Aorta (tissue), 5 donors: ENCODE measurements at places on chromosomes 7 and 10.
A peak's percentile ranks its signal among the peaks of the same experiment; 100 is the strongest.

DNA sequence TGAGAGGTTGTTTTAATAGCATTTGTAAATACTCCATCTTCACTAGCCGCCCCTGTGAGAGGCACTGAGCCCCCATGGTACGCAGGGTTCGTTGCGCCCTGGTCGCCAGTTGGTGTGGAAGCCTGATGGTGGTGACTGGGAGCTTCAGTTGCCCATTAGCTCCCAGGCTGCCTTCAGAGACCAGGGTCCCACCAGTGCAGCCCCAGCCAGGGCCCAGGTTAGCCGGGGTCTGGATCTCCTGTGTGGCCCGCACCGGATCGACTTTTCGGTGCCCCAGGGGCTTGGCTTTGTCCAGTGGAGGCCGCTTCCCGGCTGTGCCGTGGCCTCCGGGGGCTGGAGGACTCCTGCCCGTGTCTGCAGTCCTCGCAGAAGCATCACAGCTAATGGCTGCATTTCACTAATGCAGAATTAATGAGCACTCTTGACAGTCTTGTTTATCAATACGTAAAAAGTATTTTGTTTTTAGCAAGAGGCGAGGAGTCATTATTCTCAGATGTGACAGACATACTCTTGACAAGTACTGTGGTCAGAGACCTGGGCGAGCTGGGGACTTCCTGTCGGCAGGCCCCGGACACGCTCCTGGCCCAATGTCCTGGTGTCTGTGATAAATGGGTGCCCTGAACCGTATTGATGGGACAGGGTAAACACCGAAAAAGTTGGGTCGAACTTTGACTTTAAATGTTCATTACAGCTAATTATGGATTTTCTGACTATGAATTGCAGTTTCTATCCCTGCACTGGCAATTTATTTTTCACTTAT is 99.8 kb downstream of the NKX6-2 start:
- DNase-seq, result peak; percentile 49

- no peak for DNase-seq
Observed at GRCh38 chr7:148505645-148506375, 84.8 kb upstream of the C7orf33 start.

DNA sequence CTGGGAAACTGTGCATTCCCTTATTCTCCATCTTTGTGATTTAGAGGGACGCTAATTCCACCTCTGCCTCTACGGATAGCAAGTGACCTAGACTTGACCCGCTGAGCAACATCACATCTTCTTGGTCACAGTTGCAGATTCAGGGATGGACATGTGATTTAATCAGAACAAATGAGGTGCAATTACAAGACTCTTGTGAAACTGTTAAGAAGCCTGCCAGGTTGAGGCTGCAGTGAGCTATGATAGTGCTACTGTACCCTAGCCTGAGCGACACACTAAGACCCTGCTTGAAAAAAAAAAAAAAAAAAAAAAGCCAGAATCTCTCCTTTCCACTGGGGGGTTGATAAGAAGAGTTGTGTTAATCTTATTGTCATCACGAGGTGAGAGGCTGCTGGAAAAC is 14.4 kb downstream of the MPLKIP start:
- DNase-seq, result no peak

DNA sequence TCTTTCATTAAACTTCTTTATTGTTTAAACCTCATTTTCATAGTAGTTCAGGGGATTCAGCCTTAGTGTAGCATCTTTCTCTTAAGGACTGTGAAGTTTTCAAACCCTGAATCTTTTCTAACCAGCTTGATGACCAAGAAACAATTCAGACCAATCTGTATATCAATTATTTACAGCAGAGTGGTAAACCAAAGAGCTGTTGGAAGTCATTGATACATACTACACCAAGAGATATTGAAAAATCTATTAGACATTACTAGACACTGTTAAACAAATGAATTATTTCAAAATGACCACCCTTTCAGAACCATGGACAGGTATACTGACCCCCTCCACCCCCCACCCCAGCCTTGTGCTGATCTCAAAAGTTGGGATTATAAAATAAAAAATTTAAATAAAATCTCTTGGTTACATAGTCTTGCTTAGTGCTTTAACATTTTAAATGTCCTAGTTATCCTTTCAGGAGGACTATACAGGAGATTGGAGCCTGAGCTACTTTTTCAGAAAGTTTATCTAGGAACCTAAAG is 143.9 kb upstream of the LSM8 start:
- no peak for DNase-seq

DNA sequence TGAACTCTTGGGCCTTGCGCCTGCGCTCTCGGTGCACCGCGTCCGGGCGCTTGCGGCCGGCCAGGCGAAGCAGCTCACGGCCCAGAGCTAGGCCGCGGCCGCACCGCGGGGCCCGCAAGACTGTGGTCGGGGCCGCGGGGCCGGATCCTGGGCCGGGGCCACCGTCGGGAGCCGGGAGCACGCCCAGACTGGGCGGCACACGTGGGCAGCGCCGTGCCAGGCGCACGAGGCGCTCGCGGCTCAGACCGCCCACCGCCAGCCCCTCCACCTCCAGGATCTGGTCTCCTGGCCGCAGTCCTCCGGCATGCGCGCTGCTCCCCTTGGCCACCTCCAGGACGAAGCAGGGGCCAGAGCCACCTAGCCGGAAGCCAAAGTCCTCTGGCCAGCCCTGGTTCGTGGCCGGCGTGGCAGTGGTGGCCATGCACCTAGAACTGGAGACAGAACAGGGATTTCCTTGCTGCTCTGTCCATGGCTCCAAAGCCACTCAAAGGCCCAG is at the start of gene GRID2IP:
GRID2IP (minus strand) TSS at position 446 of the 496 bp plus-strand sequence; CDS start at position 421, 25 bp downstream.
- no peak for DNase-seq

GRCh38 chr7:378041-378420 is 88.1 kb downstream of the FOXL3 start:
- DNase-seq, result peak; percentile 38

DNA sequence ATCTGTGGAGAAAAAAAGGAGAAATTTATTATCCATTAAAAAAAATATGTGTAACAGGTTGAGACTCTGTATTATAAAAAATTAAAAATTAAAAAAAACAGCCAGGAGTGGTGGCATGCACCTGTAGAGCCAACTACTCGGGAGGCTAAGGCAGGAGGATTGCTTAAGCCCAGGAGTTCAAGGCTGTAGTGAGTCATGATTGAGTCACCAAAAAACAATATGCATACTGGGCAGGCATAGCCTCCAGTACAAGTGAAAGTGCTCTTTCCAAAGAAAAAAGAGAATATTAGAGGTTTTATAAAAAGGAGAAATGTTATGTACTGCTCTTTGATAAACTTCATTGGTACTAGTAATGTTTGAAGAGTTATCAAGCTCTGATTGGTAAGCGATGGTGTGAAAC is 647.1 kb upstream of the ZWINT start:
- DNase-seq, result no peak

- no peak for DNase-seq
Observed at GRCh38 chr10:69710008-69710888, 80.2 kb downstream of the FAM241B start.

DNA sequence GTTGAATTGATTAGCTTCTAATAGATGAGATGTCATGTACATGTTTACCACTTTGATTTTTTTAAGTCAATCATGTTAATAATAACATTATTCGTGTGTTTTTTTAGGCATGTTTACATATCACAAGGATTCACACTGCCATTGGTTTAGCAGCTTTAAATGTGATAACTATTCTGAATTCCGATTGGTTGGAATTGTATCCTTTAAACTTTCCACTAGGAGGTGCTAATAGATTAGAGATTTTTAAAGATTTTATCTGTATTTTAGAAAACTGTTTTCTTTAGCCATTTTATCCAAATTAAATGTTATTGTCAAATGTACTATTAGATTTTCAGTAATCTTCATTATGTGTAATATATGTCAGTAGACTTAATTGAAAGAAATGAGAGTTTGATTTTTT is 83.2 kb downstream of the HECTD2 start:
- DNase-seq, result no peak

GRCh38 chr7:125222596-125222995 is 293.0 kb upstream of the POT1 start:
- DNase-seq, result no peak

- DNase-seq, result no peak
Observed at GRCh38 chr10:98261436-98262277, 6.3 kb downstream of the LOXL4 start.

DNA sequence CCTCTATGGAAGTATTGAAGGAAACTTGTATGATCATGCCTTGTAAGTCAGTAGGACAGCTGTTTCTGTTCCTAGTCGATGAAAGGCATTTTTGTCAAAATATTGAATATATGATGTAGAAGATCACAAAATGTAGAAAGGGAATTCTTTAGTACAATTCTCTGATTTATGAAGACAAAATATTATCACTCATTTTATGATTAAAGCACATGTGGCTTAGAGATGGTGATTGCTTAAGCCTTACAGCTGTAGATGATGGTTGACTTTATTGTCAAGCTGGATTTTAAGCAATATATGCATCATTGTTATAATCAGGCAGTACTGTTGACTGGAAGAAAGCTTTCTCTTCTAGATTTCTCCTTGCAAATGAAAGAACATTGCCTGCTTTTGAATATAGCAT is 26.4 kb downstream of the MXI1 start:
- DNase-seq, result no peak

DNA sequence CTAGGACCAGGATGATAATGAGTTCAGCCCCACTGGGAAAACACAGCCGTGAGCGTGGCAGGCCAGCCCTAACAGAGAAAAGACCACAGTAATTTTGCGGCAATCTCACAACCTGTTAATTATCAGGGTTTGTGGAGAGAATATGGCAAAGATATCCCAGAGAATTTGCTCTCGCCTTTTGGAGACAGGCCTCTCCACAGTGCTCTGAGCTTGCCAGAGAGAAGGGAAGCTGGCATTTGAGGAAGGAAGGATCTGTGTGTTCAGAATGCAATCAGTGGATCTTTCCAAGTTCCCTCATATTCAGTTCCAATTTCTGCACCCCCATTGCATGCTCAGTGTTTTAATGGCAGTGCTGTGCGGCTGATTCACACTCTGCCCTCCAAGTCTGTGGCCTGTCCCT is 60.2 kb downstream of the PLPP4 start:
- no peak for DNase-seq

GRCh38 chr7:30069096-30069867 is 41.1 kb downstream of the PLEKHA8 start:
- DNase-seq, result no peak

- no peak for DNase-seq
Observed at GRCh38 chr7:107430057-107430456, 39.8 kb upstream of the GPR22 start.

DNA sequence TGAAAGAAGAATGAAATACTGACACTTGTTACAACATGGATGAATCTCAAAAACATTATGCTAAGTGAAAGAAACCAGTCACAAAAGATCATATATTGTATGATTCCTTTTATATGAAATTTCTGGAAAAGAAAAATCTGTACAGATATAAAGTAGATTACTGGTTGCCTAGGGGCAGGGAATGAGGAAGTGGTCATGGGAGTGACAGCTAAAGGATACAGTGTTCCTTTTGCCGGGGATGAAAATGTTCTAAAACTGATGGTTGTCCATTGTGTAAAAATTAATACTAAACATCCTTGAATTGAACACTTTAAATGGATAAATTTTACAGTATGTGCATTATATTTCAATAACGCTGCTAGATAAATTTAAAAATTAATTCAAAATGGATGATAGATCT is 25.1 kb downstream of the ALOX5 start:
- DNase-seq, result no peak

DNA sequence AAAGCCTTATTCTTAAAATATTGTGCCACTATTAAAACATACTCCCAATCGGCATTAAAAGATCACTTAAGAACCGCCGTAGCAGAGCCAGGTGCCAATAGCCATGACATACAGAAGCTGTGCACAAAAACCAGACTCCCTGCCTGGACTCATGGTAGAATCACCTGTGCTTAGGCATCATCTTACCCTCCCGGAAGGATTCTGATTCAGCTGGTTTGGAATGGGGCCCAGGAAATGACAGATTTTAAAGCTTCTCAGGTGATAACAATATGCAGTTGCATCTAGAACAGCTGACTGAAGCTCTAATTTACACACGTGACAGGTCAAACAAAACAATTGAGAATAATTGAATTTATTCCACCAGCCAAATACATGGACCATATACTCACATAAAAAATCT is 10.7 kb downstream of the A1CF start:
- DNase-seq, result no peak
